Activated naive CD8-positive, alpha-beta T cell treated with anti-CD3 and anti-CD28 coated beads, Interleukin-2, amount 50 U/mL, for 16 hours (primary cell): ENCODE measurements at places on chromosomes 7 and 10.

DNA sequence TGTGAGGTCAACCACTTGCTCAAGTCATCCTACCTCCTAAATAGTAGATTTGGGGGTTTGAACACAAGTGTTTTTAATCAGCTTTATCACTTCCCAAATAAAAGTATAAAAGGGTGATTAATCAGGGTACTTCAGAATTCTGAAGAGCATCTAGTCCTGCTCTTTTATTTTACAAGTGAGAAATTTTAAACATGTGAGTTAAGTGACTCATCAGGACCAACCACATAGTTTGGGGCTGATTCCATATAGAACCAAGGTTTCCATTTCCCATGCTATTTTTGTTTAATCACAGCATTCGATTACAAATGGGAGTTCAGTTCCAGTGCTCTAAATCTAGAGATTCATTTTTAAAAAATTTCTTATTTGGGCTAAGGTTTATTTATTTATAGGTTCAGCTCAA, 113.4 kb downstream of the GPR158 start:
- no peak for DNase-seq

- no peak for DNase-seq
Measured at GRCh38 chr7:29228289-29229011, 33.9 kb downstream of the CHN2 start.

- no peak for DNase-seq
Measured at GRCh38 chr10:97891497-97892167, 42.0 kb downstream of the GOLGA7B start.

GRCh38 chr7:159027056-159027788, 117.4 kb downstream of the VIPR2 start:
- DNase-seq = no peak

DNA sequence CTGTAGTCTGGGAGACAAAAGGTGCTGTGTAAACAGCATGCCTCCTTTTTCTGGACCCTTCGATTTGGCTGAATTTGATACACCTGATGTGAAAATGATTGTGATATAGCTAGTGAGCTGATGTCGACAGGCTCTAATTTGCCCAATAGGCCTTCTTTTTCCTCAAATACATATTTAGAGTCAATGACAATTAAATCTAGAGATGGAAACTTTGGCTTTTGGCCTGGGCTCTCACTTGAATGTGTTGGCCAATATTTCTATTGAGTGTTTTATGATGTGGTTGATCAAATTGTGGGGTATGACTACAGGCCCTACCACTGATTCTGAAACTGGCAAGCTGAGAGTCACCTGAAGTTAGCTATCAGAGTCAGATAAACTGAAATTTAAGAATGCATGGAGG, 151.8 kb upstream of the MEOX2 start:
- no peak for DNase-seq

DNA sequence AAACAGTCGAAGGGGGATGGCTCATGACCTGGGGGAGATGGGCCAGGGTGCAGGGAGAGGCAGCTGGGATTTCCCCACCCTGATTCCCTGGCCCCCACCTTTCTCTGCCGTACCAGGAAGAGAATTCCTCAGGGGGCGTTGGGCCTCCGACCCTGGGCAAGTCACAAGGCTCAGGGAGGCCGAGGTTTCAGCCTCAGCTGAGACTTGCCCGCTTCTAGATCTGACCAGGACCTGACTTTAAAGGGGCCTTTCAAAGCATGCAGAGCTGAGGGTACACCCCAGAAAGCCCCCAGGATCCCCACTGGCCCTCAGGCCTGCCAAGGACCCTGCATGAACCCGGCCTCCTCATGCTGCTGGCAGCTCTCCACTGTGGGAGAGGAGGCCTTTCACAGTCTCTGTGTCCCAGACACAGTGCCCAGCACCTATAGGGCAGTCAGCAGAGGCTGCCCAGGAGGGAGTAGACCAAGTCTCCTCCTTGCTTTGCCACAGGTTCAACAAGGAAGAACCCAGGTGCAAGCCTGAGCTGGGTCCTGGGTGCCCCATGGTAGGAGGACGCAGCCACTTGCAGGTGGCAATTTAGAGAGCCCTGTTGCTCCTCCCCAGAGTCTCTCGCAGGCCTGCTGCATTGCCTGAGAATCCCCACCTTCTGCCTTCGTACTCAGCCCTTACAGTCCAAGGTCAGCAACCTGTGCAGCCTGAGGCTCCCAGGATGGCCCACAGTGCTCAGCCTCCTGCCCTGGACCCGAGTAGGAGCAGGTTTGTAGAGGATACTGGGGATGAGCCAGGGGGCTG, 89.3 kb downstream of the CHST15 start:
- DNase-seq = no peak

DNA sequence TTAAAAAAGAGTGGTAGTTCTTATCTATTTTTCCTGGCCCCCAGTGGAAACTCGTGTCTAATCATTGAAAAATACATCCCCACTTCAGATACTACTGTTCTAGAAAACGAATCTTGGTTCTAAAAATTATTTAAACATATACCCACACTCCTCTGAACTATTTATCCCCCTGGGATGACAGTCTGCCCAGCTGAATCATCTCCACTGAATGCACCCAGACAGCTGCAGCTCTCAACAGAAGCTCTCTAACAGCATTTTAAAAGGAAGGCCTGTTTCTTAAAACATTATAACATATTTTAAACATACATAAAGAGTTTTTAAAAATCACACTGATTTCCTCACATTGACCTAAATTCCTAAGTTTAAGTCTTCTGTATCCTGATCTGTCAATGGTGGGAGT, 544.6 kb upstream of the PHF14 start:
- no peak for DNase-seq

DNA sequence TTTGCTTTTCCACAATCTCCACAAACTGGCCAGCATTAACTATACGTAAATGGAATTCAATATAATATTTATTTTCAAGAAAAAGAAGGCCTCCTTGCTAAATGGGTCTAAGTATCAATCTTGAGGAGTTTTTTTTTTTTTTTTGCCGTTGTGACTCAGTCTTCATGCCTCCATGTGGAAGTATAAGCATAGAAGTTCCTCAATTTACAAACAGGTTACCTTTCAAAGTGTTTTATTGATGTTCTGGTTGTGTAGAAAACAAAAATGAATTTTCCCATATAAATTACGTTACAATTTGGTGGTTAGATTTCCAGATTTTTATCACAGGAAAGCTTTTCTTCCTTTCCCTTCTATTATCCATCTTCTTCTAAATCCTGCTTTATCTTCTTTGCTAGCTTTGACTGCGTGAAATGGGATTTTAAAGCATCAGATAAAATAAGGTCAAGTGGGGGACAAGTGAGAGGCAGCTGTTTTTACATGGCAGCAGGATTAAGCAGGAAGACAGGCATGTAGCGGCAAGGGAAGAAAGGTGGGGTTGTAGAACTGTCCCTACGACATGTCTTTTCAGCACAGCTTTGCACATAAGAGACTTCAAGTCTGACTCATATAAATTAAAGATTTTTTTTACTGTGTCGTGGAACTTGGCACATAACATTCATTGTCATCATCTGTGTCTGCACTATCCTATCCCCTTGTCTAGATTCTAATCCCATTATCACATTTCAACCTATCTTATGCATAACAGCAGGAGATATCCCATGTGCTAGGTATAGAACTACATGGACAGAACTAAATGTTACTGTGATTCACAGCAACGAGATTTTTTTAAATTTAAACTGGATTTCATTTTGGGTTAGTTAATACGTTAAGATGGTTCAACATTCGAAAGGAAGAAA, 135.3 kb upstream of the FAM3C start:
- no peak for DNase-seq

DNA sequence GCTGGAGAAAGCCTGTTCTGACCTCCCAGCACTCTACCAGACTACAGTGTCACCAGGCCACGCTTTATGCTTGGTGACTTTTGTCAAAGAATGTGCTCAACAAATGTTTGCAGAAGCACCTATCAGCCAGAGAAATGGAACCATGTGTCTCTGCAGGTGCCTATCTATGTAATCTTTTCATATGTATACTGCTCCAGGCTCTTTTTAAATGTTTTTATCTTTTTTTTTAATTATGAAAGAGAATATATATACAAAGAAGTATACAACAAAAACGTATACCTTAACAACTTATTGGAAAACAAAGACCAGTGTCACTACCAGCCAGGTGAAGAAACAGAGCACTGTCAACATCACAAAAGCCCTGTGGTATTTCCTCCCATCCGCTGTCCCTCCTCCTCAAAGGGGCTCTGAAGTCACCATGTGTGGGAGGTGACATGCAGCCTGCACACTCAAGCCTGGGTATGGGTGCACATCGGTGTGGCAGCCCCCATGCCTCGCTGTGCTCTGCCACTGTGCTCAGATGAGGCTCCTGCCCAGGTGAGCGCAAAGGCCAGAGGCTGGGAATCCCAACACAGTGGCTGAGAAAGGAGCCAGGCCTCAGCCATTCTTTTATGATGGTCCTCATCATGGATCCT, 120.6 kb downstream of the CLEC2L start:
- no peak for DNase-seq

DNA sequence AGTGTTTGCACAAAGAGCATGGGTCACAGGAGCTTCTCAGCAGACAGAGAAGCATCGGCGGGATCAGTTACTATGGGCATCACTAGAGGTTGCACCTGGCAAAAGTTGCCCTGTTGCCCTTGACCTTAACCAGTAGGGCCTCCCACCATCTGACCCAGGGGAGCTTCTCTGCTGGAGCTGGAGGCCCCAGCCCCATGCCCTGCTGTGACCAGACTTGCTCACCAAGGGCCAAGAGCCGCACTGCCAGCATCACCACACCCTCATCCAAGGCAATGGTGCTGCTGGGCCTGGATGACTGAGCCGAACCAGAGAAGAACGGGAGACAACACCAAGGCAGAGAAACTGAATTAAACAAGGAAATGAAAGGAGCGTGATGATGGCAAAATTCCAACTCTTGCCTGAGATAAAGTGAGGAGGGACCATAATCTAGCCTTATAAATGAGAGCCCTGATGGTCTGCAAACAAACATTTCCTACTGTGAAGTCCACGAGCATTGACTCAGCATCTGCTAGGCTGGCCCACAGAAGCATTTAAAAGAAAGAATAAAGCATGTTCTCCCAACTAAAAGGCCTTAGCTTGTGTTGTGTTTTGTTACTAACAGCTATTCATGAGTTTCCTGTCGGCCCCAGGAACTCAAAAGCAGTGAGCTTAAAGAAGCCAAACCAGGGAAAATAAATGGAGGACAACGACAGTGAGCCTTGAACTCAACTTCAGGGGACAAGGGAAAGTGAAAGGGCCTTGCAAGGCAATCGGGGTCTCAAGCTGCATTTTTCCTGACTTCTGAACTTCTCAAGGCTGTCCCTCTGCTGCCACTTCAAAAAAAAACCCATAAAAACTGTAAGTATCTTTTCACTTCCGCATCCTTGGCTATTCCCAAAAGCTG, 60.4 kb downstream of the AFAP1L2 start:
- no peak for DNase-seq

DNA sequence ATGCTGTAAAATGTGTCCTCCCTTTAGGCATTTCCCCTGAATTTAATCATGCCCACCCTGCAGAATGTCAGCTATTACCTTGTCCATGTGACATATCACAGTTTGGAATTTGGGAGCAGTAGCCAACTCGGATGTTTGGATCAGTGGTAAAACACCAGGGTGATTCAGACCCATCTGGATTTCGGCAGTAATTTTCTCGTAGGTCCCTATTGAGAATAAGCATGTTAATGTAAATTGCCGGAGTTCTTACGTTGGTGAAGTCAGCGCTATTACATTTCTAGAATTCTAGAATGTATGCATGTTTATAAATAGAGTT, 44.1 kb downstream of the HGF start:
- DNase-seq = no peak

GRCh38 chr7:39541511-39541910, 24.7 kb upstream of the YAE1 start:
- DNase-seq = no peak

DNA sequence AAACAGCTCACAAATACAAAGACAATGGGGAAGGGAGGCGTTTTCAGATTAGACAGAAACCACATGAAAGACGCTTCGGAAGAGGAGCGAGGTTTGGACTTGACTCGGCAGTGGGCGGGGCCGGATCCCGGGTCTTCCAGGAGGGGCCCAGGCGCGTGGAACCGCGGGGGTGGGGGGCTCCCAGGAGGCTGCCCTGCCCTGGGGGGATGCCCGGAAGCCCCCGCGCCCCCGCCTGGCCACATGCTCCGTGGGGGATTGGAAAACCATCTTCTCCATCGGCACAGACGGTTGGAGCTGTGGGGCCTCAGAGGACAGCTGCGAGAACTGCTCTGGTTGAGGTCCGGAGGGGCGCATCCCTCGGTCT, 186.0 kb upstream of the SHH start:
- no peak for DNase-seq

- no peak for DNase-seq
Measured at GRCh38 chr7:12103948-12104347, 107.1 kb upstream of the TMEM106B start.

- no peak for DNase-seq
Measured at GRCh38 chr7:74106846-74107245, 23.2 kb downstream of the LIMK1 start.
